Amniotic stem cell (primary cell): ENCODE measurements at places on chromosomes 1 and 21.

- no peak for DNase-seq
Observed at GRCh38 chr21:42220138-42220701, 1.3 kb downstream of the ABCG1 start.

- no peak for DNase-seq
Observed at GRCh38 chr1:27293915-27294314, 28.0 kb upstream of the TMEM222 start.

GRCh38 chr1:241063276-241063675 is 293.7 kb downstream of the RGS7 start:
- no peak for DNase-seq

GRCh38 chr1:65429806-65430205 is 9.3 kb downstream of the LEPR start:
- peak; percentile 27 for DNase-seq

DNA sequence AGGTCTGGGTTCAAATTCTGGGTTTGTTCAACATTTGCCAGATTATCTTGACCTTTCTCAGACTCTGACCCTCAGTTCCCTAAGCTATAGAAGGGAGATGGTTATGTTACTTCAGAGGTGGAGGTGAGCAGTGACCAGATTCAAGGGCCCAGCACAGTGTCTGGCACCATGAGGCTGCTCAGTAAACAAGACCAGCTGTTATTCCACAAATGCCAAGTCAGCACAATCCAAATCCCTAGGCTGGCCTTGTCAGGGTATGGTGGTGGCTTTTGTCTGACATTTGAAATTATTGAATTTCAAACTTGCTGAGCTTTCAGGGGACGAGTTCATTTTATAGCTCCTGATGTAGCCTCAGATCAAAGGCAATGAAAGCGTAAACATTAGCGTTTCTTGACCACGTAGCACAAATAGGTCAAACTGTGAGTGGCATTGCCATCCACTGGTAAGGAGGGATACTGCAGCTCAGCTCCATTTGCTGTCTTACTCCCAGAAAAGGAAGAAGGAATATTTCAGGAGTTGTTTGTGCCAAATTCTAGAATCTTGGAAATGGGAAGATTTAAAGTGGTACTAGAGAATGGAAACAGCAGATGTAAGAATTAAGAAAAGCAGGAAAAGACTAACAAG is 94.3 kb upstream of the EDN2 start:
- DNase-seq = no peak

- DNase-seq = peak; percentile 58
Observed at GRCh38 chr1:215637041-215637573, 70.0 kb downstream of the KCTD3 start.

DNA sequence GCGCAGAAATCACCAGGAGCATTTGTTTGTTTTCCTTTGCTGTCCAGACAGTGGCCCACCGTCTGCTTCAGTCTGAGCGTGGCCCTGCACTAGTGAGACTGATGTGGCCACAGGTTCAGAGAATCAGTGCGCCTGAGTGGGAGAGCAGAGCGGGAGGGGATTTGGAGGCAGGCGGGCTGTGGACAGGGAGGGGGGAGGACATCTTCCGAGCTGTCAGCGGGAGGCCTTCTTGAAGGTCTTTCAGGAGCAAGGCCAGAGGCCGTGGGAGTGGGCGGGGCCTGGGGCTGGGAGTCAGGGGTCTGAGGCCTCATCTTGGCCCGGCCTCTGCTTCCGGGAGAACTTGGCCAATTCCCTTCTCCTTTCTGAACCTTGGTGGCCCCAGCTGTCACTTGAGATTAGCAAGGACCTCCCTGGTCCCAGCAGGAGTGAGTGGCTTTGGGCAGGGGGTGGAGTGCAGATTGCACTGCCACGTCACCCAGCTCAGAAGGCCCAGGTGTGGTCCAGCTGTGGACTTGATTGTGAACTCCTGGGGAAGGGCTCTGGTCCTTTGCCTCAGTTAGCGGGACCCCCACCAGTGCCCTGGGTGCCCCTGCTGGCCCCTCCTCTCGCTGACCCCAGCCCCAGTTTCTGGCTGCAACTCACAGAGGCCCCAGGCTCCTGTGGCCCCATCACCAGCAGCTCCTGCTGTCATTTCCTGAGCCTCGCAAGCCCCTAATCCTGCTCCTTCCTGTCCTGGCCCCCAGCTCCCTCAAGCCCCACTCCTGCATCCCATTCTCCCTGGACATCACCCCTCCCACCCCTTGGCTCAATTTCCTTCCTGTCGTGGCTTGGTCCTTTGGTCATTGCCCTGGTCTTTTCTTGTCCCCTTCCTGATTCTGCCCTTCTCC is 8.4 kb downstream of the TNFRSF1B start:
- no peak for DNase-seq

DNA sequence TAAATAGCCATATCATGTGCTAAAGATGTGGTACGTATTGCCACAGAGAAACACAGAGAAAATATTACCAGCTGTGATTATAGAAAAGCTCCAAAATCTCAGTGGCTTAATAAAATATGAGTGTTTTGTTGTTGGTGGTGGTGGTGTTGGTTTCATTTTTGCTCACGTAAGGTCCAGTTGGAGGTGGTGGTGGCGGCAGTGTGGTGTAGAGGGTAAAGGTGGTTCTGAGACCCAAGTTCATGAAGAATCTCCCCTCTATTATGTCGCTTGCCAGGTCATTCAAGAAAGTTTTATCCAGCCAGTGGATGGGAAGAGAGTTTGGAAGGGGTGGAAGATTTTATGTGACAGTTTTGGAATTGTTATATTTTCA is 217.6 kb upstream of the SAMSN1 start:
- DNase-seq = no peak

DNA sequence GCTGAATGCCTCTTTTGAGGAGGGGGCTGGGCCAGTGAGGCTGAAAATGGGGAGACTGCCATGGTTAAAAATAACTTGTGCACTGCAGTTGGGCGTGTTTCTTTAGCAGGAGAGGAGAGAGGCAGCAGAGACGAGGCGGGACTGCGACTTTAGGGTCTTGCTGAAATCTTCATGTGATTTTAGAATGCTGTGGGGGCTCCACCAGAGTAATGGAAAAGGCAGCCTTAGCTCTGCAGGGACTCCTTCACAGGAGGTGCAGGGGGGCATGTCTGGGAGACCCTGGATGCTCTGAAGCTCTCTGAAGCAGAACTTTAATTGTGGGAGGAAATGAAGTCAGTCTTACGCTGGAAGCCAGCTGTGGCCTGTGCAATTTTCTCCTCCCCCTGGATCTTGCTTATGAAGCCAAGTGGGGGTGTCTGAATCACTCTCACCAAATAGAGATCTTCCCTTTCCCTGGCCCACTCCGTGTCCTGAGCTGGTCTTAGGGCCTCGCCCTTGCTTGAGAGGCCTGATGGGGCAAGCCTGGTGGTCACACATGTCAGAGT is 60.8 kb downstream of the NDUFS5 start:
- no peak for DNase-seq

- DNase-seq = no peak
Observed at GRCh38 chr1:193749868-193750267, 563.5 kb upstream of the B3GALT2 start.
